Fibroblast of the conjunctiva (primary cell): ENCODE measurements at places on chromosomes 3 and 15.

DNA sequence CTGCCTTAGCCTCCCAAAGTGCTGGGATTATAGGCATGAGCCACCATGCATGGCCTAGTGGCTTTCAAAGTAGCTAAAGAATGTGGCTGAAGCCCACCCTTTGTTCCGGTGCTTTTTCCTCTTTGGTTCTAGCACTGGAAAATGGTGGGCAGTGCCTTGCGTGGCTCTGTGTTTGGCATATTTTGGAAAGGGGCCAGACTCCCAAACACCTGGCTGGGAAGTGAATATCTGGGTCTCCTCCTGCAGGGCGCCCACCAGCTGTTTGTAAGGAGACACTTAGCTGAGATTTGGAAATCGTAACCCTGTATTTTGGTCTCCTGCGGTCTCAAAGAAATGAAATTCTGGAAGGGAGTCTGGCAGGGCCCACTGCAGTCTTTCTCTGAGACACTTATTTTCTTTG is 336.4 kb downstream of the IL20RB start:
- DNase-seq: no peak

DNA sequence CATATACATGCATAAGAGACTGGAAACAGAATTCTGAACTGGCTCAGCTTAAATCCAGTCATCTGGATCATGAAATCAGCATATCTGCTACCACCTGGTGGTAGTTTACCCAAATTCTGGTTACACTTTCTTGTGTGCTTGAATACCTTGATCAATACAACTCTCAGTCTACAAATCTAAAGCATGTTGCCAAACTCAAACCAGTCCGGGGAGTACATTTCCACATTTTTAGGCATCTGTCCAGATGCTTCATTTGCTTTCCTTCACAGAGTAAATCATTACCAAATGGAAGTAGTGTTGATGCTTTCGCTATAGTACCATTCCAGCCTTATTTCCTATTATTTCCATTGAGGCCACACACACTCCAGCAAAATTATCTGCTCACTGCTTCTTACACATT is 126.4 kb downstream of the P2RY1 start:
- DNase-seq: peak; percentile 54

DNA sequence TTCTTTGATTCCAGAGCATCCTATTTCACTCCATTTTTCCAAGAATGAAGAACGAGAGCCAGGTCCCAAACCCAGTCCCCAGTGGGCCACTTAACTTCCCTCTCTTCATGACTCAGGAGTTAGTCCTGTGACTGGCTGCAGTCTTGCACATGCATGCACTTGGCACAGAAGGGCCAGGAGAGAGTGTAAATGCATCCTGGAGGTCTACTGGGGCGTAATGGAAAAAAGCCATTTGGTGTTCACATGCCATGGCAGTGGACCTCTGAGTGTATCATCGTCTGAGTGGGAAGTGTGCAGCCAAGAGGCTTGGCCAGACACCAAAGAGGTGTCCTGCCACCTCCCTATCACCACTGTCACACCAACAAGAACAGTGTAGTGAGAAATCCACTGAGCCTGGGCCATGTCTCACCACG is 15.1 kb upstream of the RFTN1 start:
- DNase-seq: no peak

DNA sequence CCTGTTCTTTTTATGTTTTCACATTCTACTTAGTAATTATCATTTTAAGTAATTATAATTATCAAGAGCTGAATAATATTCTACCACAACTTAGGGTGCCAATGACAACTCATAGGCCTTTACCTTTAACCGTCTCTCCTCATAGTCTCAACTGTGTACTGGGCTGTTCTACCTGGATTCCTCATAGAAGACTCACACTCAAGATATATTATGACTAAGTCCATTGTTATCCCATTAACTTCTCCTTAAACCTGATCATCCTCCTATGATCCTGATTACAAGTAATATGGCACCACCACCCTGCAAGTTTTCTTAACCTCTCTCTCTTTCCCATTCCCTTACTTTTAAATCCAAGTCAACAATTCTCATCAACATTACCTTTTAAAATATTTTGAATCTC is 285.9 kb upstream of the VEPH1 start:
- no peak for DNase-seq

GRCh38 chr3:181555681-181556080 is 156.0 kb upstream of the SOX2 start:
- DNase-seq: no peak

GRCh38 chr3:50587806-50588758 is 18.8 kb downstream of the HEMK1 start:
- no peak for DNase-seq

DNA sequence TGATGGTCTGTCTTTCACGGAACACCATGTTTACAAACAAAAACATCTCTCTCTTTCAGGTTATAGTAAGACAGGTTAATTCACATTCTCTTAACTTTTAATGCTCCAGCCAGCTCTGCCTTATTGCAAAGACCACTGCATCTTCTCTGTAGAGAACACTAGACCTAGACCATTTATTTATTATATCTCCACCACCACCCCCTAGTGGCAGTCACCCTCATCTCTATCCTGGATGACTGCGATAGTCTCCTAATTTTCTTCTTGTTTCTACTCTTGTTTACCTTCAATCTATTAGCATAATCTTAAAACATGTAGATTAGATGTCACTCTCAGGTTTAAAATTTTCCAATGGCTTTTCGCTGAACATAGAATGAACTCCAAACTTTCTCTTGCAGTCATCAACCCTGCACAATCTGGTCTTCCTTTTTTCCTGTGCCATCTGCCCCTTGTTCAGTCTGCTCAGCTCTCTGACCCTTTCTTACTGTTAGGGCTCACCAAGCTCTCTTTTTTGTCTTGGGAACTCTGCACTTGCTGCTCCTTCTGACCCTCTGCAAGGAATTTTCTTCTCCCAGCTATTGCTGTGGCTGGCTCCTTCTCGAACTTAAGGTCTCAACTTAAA is 155.6 kb downstream of the SQOR start:
- DNase-seq: no peak
